ENCODE measurements at places on chromosomes 1 and 21.

DNA sequence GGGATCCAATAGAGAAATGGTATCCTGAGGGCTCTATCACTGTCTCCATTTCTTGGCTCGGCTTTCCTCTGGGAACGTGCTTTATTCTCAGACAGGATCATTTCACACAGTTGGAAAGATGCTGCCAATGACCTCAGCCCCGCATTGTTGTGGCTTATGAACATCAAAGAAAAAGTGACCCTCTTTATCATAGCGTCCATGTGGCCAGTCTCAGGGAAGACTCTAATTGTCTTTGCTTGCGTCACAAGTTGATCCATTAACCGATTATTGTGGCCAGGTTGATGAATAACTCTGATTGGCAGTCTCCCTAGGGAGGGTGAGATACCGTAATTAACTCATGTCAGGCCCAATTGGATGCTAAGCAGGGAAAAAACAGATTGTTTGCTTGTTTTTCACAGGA is 10.4 kb upstream of the TMEM9 start:
- DNase-seq = no peak

GRCh38 chr1:43253876-43254275 is 15.9 kb upstream of the TMEM125 start:
- DNase-seq = no peak

- DNase-seq = no peak
These were observed 53.9 kb downstream of the SYDE2 start for GRCh38 chr1:85146972-85147359.

DNA sequence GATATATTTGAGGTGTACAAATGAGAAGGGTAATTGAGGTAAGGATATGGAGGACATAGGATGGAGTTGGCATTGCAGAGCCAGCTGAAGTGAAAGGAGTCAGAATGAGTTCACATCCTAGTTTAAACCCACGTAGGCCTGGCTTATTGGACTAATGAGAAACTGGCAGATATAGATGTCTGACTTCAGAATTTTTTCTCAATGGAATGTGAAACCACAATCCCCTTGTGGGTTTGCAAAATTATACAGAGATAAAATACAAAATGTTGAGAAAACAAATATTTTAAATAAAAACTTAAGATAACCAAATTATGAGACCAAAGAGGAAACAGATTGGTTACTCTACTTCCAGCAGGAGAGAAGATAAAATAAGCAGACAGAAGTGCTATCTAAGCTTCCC is 277.4 kb upstream of the LRRC7 start:
- DNase-seq = no peak

DNA sequence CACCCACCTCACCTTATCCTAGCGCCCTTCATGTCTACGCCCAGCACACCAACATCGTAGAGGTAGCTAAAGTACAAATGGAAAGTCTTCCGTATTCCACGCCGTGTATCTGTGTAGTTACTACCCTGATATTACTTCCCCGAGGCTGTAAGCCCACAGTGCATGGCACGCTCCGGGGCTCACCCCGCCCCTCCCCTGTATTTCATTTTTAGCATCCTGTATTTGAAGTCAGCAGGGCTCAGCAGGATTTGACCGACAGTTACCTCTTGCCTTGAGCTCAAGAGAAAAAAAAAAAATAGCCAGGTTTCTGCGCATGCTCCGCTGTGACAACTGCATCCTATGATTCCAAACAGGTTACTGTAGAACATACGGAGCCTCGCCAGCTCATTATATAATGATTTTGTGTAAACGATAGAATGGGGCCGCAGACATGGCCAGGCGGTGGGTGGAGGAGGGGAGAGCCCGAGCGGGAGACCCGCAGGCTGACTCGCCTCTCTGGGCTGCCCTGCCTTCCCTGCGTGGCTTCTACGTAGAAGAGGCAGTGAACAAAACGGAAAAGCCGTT is 1.3 kb downstream of the ABCG1 start:
- DNase-seq = peak; percentile 45

Measured in neural crest cell (in vitro differentiated cells).